ENCODE measurements at places on chromosomes 3 and 15. TPM values are rescaled to one million over a fixed set of nuclear protein-coding genes. Genes with fewer than 3 reads are reported as not detected.

GRCh38 chr15:58749532-58750337 lies at the start of gene ADAM10:
Gene ADAM10 (minus strand): TSS chr15:58749707. CDS start chr15:58749534, 173 bp downstream.
- peak; percentile 99 for DNase-seq

The DTX3L gene
- 22.4 TPM for total RNA-seq

The NR1I2 gene
- total RNA-seq, result not detected

The LRRC49 gene
- total RNA-seq, result 23.1 TPM

The NCEH1 gene
- total RNA-seq, result 19.1 TPM

The KPNA1 gene
- total RNA-seq, result 21.1 TPM

The SMCO1 gene
- total RNA-seq, result not detected

Measured in ascending aorta (tissue), 2 donors.